ENCODE measurements at places on chromosomes 4 and X. TPM values are rescaled to one million over a fixed set of nuclear protein-coding genes. Genes with fewer than 3 reads are reported as not detected.

The SCD5 gene
- 0.68 TPM for total RNA-seq

The PAGE2 gene
- total RNA-seq = not detected

The SHOX gene
- total RNA-seq = 0.18 TPM

The SPINK2 gene
- total RNA-seq = 1.8 TPM

The HTT-AS gene
- not detected for total RNA-seq

GRCh38 chr4:10810411-10810810 lies 125.8 kb upstream of the CLNK start:
- H3K27me3 ChIP-seq = no peaks in the 10 kb centered on the region
- DNase-seq = no peak
- H3K4me3 ChIP-seq = no peak overlapping the region
- no peak overlapping the region for H3K27ac ChIP-seq

DNA sequence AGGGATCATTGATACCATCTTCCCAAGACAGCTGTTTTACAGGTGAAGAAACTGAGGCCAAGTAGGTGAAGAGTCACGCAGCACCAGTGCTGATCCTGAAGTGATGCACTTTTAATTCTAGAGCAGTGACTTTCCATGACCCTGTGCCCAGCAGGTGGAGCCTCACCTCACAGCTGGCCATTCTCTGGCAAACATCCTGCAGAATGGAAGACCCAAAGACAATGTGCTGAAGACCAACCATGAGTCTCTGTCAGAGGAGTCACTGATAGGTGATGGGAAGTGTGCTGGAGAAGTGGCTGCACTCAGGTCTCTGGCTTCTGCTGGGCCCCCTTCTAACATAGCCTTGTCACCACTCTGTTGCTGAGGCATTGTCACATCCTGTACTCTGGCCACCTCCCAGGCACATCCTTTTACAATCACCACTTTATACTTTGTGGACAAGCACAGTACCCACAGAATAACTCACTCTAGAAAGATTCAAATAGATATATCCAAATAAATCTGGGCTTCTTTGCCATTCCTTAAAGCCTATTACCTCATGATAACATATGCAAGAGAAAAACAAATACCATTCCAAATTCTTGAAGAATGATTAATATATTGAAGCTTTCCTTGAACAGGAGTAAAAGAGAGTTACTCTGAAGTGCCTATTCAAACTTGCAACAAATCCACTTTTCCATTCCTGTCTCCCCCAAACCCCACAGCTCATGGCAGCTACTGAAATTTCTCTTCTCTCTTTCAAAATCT lies 64.1 kb upstream of the SCOC start:
- no peaks in the 10 kb centered on the region for H3K4me1 ChIP-seq
- peak; percentile 47 for DNase-seq
- no peaks in the 10 kb centered on the region for H3K36me3 ChIP-seq
- peaks cover 2% of the 10 kb centered on the region for H3K27me3 ChIP-seq

DNA sequence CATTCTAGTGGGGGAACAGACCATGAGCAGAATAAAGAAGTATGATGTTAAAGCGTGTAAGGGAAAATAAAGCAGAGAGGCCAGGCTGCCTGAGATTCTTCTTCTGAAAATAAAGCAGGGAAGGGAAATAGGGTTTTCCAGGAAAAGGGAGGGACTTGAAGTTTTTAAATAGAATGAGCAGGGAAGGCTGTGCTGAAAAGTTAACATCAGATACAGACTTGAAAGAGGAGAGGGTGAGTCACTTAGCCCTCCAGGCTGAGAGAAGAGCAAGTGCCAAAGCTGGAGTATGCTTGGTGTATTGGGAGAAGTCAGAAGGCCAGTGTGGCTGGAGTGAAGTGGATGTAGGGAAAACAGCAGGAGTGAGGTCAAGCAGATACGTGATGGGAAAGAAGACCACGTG lies 10.0 kb upstream of the PLK4 start:
- no peaks in the 10 kb centered on the region for H3K4me1 ChIP-seq
- no peak for DNase-seq
- H3K36me3 ChIP-seq = peaks cover 11% of the 10 kb centered on the region

DNA sequence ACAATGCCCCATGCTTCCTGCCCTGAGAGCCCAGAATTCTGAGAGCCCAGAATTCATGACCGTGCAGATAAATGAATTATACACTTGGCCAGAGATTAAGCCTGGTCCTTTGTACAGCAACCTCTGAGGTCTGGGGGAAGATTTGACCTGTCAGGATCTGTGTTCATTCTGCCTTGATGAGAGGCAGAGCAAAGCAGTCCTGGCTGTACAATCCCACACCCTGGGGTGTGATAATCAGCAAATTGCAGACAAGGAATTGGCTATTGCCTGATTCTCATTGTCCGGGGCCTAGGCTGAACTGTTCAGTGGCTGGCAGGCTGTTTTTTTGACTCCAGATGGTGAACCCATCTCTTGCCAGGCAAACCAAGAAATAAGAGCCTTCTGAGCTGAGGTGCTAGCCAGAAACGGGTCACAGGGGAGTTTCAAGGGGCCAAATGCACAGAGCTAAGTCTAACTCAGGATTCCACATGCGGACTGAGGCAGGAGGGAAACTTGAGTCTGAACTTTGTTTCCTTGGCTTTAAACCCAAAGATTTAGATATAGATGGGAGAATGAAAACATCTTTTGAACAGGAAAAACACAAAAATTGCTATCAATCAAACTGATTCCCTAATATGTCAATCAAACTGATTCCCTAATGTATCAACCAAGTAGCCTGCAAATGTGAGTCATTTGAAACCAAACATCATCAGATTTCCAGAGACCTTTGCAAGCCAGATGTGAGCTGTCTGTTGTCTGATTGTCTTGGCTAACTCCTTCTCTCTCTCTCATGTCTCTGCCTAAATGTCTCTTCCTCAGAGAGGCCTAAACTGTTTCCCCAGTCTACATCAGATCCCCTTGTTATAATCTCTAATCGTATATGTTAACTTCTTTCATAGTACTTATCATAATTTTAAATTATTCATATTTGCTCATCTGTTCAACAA lies 159.3 kb downstream of the ATG4A start:
- H3K4me3 ChIP-seq = no peak overlapping the region
- no peak for DNase-seq
- no peaks in the 10 kb centered on the region for H3K4me1 ChIP-seq
- H3K36me3 ChIP-seq = peaks cover 5% of the 10 kb centered on the region
- H3K27me3 ChIP-seq = no peaks in the 10 kb centered on the region

DNA sequence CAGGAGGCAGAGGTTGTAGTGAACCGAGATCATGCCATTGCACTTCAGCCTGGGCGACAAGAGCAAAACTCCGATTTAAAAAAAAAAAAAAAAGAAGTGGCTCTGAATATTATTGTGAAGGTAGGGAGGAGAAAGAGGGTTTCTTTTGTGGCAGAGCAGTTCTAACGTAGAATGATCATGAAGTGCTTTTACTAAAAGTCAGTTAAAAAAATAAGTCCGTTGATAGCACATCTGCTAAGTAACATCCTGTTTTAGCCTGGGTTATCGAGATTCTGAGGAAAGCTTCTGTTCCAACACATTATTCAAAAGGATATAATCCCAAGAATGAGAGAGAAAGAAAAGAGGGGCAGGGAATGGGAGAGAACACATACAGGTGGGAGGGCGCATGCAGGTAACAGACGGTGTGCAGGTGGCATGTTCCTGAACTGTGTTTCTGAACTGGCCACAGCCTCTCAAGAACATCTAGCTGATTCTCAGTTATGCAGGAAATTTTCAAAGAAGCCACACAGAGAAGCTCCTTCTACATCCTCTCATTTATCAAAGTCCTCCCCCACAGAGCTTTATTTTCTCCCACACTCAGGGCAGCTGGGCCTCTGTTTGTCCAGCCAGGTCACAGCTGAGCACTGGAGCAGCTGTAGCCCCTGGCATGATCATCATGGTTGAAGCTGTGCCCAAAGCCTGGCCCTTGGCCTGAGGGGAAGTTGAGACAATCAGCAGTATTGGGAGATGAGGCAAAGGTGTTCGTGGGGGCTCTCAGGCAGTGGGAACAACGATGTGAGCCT lies 342.3 kb downstream of the ZNF674 start:
- H3K27ac ChIP-seq = no peak overlapping the region
- no peaks in the 10 kb centered on the region for H3K27me3 ChIP-seq
- H3K4me1 ChIP-seq = no peaks in the 10 kb centered on the region
- no peak overlapping the region for H3K4me3 ChIP-seq
